ENCODE measurements at places on chromosomes 7 and 10. TPM values are rescaled to one million over a fixed set of nuclear protein-coding genes. Genes with fewer than 3 reads are reported as not detected.

STAM gene
- 36.4 TPM for total RNA-seq

DNA sequence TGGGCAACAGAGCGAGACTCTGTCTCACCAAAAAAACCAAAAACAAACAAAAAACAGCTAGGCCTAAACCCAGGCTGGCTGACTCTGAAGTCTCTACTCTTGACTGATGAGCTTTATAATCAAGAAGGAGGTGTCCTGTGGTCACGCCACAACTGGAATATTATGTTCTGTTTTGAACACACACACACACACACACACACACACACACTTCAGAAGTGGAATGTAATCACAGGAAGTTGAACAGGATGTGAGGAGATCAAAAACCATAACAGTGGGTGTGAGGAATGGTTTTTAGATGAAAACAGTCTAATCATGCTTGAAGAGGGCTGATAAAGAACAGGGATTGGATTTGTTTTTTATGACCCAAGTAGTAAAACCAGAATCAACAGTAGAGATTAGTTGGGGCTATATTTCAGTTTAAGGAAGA lies 51.1 kb upstream of the IL6 start:
- no peaks in the 10 kb centered on the region for H3K36me3 ChIP-seq
- H3K27me3 ChIP-seq, result no peaks in the 10 kb centered on the region
- no peak for DNase-seq
- H3K4me3 ChIP-seq, result no peak overlapping the region
- H3K4me1 ChIP-seq, result peaks cover 31% of the 10 kb centered on the region

GRCh38 chr10:24415455-24416125 lies 206.7 kb downstream of the KIAA1217 start:
- no peaks in the 10 kb centered on the region for H3K27me3 ChIP-seq
- DNase-seq, result peak; percentile 74
- H3K27ac ChIP-seq, result no peak overlapping the region

DNA sequence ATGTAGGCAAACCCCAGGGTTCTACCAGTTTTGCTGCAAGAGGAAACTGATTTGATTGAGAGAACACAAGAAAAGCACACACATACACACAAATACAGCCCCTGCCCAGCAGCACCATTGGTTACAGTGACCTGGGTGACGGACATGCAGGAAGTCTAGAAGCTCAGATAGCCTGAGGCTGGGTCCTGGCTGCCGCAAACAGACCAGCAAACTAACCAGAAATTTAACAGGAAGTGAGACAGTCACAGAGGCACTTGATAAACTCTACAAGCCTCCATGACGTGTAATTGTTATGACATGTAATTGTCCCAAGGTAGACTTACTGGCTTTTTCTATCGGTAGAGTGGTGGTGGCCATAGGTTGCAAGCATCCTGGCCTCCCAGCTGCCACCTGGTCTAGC lies 58.9 kb downstream of the PRKAR2B start:
- H3K36me3 ChIP-seq, result no peaks in the 10 kb centered on the region
- no peak overlapping the region for H3K27ac ChIP-seq
- H3K27me3 ChIP-seq, result no peaks in the 10 kb centered on the region
- H3K4me3 ChIP-seq, result no peak overlapping the region

ANXA8L1 gene
- total RNA-seq, result 13.2 TPM

GRCh38 chr7:148303295-148304082 lies 287.1 kb upstream of the C7orf33 start:
- no peaks in the 10 kb centered on the region for H3K36me3 ChIP-seq
- no peak overlapping the region for H3K27ac ChIP-seq
- peak; percentile 22 for DNase-seq
- no peak overlapping the region for H3K4me3 ChIP-seq
- no peaks in the 10 kb centered on the region for H3K27me3 ChIP-seq

GRCh38 chr7:28354601-28355402 lies 57.5 kb upstream of the CREB5 start:
- no peaks in the 10 kb centered on the region for H3K4me1 ChIP-seq
- H3K27ac ChIP-seq, result no peak overlapping the region
- DNase-seq, result no peak
- H3K36me3 ChIP-seq, result no peaks in the 10 kb centered on the region

IGFBP1 gene
- total RNA-seq, result not detected

ZYX gene
- total RNA-seq, result 307 TPM

- no peaks in the 10 kb centered on the region for H3K36me3 ChIP-seq
- no peak overlapping the region for H3K27ac ChIP-seq
- no peak for DNase-seq
- H3K4me1 ChIP-seq, result no peaks in the 10 kb centered on the region
Observed at GRCh38 chr7:49707891-49708290, 65.5 kb upstream of the VWC2 start.

LDB3 gene
- 2.7 TPM for total RNA-seq

AKR1C2 gene
- 65.3 TPM for total RNA-seq

GRCh38 chr7:33862946-33863814 lies 42.2 kb upstream of the BMPER start:
- no peaks in the 10 kb centered on the region for H3K4me1 ChIP-seq
- no peak overlapping the region for H3K27ac ChIP-seq
- DNase-seq, result no peak
- H3K36me3 ChIP-seq, result no peaks in the 10 kb centered on the region
- H3K4me3 ChIP-seq, result no peak overlapping the region
- no peaks in the 10 kb centered on the region for H3K27me3 ChIP-seq

DNA sequence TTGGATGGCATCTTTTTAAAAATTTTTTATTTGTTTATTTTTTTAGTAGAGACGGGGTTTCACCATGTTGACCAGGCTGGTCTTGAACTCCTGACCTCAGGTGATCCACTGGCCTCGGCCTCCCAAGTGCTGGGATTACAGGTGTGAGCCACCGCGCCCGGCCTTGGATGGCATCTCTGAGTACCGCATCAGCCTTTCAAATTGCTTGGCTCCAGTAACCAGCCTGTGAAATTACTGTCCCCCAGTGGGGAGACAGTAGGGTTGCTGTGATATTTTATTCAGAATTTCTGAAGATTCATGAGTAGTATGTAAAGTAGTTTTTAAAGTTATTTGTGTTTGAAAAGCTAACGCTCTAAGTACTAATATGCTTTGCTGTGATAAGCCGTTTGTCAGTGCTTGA lies 1.2 kb downstream of the NUB1 start:
- peak overlapping the region; percentile 89 for H3K27ac ChIP-seq
- no peaks in the 10 kb centered on the region for H3K27me3 ChIP-seq
- DNase-seq, result no peak

All from left lung (tissue), 14 donors.